ENCODE measurements at places on chromosomes 2 and 18.

DNA sequence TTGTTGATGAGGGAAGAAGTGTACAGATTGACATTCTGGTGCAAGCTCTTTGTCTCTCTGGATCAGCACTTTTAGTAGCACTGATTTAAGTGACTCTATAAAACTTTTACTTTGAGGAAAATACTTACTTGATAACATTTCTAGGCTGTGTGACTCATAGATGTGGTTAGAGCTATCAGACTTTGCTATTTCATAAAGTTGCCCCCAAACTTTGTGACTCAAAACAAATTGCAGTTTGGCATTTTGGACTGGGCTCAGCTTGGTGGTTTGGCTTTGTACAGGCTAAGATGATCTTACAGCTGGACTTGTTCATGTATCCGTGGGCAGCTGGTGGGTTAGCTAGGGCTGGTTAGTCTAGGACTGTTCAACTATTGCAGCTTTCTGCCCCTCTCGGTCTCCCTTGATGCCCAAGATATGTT is 42.1 kb upstream of the GLS start:
- DNase-seq: no peak

DNA sequence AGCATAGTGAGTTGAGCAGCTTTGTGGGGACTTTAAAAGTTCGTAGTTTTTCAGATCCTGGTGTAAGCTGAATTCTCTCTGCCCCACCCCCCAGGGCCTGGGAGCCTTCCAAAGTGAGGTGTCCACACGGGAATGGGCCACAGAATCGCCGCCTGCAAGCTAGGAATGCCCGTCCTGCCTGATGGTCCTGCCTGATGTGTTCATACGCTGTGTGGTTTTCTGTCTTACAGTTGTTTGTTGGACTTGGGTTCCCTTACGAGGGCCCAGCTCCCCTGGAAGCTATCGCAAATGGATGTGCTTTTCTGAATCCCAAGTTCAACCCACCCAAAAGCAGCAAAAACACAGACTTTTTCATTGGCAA is 158.7 kb downstream of the MGAT5 start:
- no peak for DNase-seq

GRCh38 chr2:136411946-136412345 is 294.0 kb upstream of the CXCR4 start:
- DNase-seq: no peak

DNA sequence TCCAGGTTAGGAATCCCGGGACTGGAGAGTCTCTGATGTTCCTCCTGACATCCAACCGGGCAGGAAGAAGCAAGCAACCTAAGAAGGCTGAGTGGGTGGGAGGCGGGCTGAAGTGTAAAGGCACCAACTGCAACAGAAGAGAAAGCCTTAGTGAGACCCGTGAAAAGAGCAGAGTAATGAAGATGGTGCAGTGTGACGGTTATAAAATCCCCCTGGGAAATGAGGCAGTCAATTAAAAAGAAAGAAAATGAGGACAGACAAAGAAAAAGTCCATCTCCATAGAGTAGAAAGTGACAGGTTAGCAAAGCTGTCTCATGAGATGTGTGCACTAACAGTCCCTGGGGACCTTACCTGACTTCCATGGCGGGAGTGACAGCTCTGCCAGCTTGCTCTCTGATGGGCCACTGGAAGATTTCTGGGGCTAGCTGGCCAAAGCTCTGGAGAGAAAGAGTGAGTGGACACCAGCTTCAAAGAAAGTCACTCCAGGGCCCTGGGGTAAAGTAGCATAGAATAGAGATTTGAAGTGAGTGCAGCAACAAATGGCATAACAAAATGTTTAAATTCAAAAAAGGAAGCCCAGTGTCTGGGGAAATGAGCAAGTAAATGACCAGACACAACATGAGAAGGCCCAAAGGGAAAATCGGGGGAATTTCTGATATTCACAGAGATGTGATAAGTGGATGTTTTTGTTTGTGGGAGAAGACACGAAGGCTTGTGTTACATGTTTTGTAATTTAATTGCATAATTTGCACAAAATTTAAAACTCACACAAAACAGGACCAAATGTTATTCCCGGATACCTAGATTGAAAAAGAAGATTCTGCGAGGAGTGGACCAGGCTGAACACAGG is 44.1 kb upstream of the IGFBP2 start:
- no peak for DNase-seq

DNA sequence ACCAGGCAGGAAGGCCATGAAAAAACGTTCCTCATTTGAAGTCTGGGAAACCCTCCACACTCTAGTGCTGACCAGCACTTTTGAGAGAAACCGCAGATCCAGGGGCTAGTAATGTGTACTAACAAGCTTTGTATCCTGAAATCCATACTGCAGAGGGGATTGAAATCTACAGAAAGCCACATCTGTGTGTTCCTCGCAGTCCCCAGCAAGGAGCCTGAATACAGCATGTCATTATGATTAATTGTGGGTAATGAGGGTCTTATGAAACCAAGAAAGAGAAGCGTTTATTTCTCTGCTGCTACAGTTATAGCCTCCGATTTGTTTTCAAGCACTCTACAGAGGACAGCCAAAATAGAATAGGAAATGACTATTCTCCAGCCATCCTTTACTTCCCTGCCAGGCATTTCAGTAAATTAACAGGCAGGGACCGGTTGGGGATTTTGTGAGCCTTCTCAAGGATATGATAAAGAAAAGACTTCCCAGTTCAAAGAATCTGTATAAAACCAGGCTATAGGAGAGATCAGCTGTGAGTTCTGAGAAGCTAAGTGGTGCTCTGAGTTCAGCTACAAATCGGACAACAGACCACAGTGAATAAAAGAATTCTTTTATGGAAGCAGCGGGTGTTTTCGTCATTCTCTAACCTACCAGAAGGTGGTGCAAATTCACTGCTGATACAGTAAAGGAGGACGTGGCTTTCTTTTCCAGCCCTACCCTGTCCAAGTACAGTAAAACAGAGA is 133.4 kb downstream of the INSIG2 start:
- no peak for DNase-seq

- no peak for DNase-seq
Measured at GRCh38 chr2:200048421-200048820, 93.0 kb downstream of the MAIP1 start.

GRCh38 chr18:75226286-75226955 is 15.8 kb downstream of the TSHZ1 start:
- no peak for DNase-seq

GRCh38 chr2:8142461-8142860 is 539.4 kb upstream of the ID2 start:
- no peak for DNase-seq

- no peak for DNase-seq
Measured at GRCh38 chr2:38672445-38673391, 6.8 kb downstream of the GALM start.

GRCh38 chr2:65630643-65631042 is 198.2 kb upstream of the SPRED2 start:
- DNase-seq: no peak

DNA sequence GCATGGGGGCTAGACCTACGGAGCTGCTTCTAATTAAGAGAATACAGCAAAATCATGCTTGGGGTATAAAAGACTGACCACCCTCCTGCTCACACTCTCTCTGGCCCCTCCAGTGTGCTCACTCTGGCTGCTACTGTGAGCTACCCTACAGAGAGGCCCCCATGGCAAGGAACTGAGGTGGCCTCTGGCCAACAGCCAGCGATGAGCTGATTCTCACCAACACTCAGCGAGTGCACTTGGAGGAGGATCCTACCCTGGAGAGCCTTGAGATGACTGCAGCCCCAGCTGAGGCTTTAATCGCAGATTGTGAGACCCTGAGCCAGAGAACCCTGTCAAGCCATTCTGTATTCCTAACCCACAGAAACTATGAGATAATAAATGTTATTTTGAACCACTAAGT is 88.2 kb downstream of the GFPT1 start:
- no peak for DNase-seq

DNA sequence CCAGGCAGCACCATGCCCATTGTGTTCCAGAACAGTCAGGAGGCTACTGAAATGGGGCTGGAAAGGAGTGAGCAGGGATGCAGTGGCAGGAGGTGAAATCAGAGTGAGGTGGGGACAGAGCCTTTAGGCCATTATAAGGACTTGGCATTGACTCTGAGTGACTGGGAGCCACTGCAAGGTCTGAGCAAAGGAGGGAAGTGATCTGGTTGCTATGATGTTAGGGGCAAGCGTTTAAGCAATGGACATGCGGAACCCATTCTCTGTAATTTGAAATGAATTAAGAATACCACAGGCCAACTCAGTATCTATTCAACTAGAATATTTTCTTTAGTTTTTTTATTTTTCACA is 98.2 kb downstream of the DPP4 start:
- no peak for DNase-seq

DNA sequence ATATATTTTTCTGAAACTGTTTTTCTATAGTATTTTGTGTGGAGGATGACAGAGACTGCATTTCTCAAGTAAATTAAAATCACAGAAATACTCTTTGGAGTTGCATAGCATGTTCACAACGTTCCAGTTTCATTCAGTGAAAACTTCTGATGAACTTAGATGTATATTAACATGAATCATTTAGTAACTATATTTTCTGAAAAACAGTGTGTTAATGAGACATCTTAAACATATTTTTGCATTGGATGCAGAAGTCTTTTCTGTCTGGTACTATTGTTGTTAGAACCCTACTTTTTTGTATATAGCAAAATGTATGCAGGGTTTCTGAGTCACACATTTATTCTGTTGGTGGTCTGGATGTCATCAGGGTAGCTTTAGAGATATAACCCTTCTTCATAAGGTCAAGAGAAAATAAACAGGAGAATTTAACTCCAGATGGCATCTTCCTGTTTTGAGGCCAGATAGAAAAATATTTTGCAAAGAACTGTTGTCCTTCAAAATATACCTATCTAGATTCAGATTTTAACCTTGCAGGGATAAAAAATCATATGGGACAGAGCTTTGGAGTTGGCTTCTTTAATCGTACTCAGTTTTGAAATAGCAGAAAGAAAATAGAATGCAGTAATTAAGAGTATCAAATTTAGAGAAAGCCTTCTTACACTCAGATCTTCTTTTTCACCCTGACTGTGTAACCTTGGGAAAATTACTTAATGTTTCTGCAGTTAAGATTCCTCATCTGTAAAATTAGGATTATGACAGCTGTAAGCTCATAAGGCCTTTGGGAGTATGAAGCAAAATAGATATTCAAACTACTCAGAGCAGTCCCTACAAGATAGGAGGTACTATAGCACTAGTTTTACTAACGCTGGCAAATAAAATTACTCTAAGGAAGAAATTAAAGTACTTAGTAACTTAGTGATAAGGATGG is 5.3 kb downstream of the COL3A1 start:
- DNase-seq: no peak

DNA sequence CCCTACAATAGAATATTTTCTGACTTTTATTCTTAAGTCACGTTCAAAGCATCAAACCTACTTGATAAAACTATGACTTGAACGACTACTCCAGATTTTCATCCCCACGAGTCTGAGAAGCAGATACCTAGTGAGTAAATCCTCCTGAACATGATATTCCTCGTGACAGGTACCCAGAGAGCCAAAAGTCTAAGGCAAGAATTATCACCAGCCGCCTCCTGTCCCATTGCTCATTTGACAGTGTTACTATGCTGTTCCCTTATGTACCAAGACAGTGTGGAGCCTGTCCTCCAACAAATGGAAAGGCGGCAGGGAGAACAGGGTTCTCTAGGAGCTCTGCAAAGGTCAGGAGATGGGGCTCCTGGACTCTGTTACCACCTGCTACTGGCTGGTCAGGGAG is 8.3 kb upstream of the ALPK2 start:
- DNase-seq: no peak

GRCh38 chr2:68251187-68251854 is 1.0 kb downstream of the PPP3R1 start:
- no peak for DNase-seq

DNA sequence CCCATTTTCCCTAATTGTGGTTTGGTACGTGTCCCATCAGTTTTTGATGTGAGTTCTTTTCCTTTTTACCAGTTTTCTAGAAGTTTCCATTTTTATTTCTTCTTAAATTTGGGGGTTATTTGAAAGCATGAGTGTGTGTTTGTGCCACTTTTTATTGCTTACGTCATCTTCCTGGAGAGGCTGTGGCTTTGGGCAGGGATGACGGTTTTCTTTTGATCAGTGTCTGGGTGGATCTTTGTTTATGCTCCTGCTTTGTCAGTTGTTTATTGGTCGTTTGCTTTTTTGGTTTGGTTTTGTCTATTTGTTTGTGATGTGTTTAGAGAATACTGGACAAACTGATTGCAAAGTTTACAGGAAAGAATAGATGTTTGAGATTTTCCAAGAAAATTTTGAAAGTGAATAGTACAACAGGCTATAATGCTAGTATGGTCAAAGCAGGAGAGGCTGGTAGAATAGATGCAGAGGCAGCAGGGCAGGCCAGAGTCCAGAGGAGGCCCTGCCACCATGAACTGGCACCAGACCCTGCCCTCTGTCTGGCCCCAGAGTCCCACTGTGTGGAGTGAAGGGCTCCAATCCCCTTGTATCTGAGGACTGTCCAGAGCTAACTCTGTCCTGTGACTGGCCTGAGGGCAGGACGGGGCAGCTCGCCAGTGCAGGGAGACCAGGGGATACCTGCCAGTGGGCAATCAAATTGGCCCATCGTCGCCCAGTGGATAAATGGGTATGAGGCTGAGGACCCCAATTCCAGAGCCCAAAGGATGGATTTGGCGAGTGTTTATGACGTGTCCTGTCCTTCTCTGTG is 23.4 kb upstream of the SNED1 start:
- DNase-seq: no peak

- no peak for DNase-seq
Measured at GRCh38 chr2:23698116-23698693, 228.7 kb downstream of the ATAD2B start.

DNA sequence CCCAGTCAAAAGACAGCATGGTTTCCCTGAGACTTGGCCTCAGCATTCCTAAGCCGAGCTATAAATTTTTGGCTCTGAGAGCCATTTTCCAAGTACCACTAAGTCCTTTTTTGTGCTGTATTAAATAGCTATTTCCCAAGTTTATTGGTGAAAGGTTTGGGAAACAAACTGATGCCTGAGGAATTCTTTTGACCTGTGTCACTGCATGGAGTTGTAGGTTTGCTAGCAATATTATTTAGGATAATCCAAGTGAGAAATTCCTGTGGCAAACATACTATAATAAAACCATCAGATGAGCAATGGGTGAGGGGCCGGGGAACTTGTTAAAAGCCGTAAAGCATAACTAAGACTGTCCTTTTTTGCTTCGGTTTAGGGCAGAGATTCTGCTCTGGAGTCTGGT is 28.4 kb downstream of the ARHGAP28 start:
- no peak for DNase-seq

Data from cortex of kidney (tissue), 1 donor.